ENCODE measurements at places on chromosomes 7 and 10. TPM values are rescaled to one million over a fixed set of nuclear protein-coding genes. Genes with fewer than 3 reads are reported as not detected.

DOCK4 gene
- total RNA-seq = 31.8 TPM

DNA sequence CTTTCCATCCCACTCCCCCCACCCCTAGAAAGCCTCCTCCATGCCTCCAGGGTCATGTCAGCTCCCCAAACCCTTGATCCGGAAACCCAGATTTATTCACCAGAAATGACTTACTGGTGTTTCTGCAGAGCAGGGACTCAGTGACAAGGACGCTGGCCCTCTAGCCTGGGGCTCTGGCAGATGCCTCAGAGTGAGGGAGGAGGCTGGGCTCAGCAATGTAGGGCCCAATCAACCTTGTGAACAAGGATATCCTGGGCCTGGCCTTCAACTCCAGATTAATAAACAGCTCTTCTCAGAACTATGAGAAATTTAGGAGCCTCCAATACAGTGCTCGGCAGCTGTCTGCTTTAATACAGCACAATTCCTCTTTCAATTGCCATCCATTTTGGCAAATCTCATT, at the start of gene MBL2:
Gene MBL2, minus strand, starts transcription at position 162 of the 400 bp plus-strand sequence. CDS start 1,149 bp downstream, outside the sequence.
- H3K36me3 ChIP-seq = no peaks in the 10 kb centered on the region
- DNase-seq = no peak
- H3K27ac ChIP-seq = no peak within 1 kb of the TSS
- H3K27me3 ChIP-seq = no peaks in the 10 kb centered on the region

GRCh38 chr10:74485283-74485682, 334.3 kb downstream of the ADK start:
- H3K4me3 ChIP-seq = no peak overlapping the region
- DNase-seq = no peak
- H3K27ac ChIP-seq = no peak overlapping the region
- no peaks in the 10 kb centered on the region for H3K27me3 ChIP-seq
- H3K36me3 ChIP-seq = no peaks in the 10 kb centered on the region

DNA sequence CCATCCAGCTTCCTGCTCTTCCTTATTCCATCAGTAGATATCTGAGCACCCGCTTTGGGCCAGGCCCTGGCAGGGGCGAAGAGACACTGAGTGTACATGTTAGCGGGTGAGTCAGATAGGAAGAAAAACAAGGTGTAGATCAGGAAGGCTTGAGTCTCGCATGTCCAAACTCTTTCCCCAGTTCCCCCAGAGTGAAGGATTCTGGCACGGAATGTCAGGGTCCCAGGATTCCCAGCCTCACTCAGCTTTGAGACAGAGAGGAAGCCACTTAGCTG, 24.1 kb upstream of the CHST15 start:
- no peak overlapping the region for H3K4me3 ChIP-seq
- peaks cover 3% of the 10 kb centered on the region for H3K27me3 ChIP-seq
- H3K27ac ChIP-seq = no peak overlapping the region
- no peaks in the 10 kb centered on the region for H3K4me1 ChIP-seq
- no peaks in the 10 kb centered on the region for H3K36me3 ChIP-seq

VAX1 gene
- total RNA-seq = not detected

DNA sequence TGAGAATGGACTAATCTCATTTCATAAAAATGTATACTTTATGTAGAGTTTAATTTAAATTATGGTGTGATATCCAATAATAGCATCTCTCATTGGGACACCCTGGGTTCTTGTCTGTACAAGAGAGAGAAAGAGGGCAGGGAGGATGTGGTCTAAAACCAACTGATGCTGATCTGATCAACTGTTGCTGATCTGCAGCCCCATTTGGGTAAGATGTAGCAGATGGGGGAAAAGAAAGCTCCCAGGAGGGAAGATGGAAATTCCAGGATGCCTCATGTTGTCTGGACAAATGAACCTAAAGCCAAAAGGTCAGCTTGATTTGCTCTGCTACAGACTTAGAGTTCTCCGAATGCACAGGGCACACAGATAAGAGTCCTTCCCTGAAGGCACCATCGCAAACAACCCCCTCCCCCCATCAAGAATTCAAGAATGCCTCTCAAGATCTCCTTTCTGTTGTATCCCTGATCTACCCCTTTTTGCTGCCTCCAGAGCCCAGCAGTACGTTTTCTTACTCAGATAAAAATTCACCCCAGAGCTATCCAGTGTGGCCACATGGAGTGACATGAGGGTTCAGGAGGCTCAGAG, 171.4 kb upstream of the INHBA start:
- no peaks in the 10 kb centered on the region for H3K27me3 ChIP-seq
- H3K36me3 ChIP-seq = no peaks in the 10 kb centered on the region
- H3K27ac ChIP-seq = peak overlapping the region; percentile 66
- no peak overlapping the region for H3K4me3 ChIP-seq
- DNase-seq = no peak

PRKG1 gene
- total RNA-seq = 19.5 TPM

Measured in osteoblast (primary cell).